ENCODE measurements at places on chromosomes 7 and 10.

GRCh38 chr10:105549731-105550130 lies 908.6 kb downstream of the SORCS3 start:
- no peak for DNase-seq

DNA sequence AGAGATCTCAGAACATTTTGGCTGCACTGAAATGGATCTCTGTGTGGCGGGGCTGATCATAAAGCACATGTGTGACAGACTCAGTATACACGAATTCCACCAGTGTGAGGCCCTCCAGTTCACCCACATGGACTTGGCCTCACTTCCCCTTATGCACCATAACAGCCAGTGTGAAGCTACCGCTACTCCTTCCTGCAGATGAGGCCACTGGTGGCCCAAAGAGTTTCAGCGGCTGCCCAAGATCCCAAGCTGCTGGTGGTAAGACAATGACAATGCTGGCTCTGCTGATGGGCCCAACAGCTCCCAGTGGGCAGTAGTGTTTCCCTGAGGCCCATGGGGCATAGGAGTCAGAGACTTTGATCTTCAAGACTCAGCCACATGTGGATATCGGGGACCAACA lies 21.0 kb upstream of the C10orf71 start:
- no peak for DNase-seq

- no peak for DNase-seq
Measured at GRCh38 chr10:67988606-67989005, 86.5 kb downstream of the HERC4 start.

DNA sequence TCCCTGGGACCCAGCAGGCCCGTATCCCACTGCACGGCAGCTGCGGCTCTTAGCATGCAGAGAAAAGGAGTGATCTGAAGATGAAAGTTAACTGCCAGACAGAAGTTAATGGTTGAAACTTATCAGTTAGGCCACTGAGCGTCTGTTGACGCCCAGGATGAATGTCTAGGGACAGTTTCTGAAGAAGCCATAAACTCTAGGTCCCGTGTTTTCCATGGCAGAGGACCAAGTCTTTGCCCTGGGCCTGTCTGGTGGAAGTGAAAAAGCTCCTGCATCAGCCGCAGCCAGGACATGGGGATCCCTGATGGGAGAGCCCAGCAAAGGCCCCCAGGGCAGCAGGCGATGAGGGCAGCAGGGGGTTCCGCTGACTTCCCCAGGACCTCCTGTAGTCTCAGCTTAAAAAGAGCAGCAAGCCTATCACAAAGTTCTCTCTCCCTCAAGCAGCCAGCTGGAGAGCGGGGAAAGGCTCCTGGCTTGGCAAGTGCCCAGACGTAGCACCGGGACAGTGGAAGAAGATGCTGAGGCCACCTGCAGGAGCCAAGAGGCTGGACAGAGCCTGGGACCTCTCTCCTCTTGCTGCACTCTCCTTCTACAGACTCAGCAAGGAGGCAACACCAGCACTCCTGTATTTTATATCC lies 79.6 kb downstream of the TNS3 start:
- no peak for DNase-seq

- no peak for DNase-seq
Measured at GRCh38 chr7:20197837-20198236, 19.3 kb downstream of the MACC1 start.

DNA sequence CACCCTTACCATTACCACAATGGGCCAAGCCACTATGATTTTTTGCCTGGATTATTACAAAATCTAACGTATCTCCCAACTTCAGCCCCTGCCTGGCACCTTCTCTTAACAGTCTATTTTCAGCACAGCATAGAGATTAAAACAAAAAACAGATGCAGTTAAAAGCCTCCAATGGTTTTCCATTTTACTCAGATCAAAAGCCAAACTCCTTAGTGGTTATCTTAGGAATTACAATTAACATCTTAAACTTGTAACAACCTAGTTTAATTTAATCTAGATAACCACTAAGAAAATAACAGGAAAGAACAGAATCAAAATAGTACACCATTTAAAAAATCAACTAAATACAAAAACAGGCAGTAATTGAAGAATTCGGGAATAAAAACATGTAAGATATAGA lies 43.5 kb downstream of the DNAJC1 start:
- DNase-seq: no peak

GRCh38 chr7:53596230-53596629 lies 560.8 kb downstream of the POM121L12 start:
- peak; percentile 32 for DNase-seq

DNA sequence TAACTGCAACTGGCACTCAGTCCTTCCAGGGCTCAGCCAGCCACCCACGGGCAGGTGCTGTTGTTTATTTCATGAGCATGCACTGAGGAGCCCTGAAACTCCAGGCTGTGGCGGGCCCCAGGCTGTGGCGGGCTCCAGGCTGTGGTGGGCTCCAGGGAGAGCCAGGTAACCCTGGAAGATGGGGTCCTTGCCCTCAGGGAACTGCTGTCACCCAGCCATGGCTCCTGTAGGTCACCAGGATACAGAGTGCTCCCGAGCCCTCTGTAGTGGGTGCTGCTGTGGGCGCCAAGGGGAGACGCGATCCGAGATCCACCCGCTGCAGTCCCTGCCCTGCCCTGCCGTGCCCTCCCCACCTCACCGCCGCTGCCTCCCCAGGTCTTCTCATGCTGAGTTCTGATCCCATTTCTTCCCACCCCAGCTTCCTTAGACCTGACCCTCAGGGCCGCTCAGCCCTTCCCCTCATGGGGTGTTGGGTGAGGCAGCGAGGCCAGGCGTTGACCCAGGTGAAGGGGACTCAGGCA lies 29.6 kb downstream of the LRRC27 start:
- DNase-seq: no peak

DNA sequence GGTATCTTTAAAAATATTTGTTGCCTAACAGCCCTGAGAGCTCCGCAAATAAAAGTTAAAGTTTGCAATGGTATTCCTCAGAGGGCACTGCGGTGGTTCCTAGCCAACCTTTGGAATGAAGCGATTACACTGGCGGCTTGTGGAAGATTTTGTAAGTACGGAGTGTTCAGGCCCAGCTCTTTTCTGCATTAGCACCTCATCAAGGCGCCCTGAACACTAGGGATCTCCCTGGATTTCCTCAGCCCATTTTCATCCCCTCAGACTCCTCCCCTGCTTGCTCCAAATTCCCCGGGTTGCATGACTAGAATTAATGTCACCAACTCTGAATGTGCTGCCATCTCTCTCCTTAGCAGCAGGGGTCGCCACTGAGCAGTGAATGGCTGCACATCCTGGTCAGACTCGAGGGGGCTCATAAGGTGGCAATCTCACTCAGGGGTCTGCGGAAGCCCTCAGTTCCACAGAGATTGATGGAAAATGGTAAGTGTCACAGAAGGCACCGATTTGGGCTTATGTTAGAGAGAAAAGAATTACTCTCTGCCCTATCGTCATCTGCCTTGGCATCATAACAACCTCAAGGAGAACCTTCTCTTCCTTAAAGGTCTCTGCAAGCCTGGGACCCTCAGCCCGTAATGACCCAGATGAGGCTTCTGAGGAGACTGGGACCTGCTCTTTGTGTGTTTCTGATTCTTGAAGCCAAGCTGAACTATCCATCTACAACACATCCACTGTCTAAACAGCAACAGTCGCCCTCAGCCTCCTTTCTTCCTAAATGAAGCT lies 262.8 kb upstream of the AOAH start:
- peak; percentile 12 for DNase-seq

DNA sequence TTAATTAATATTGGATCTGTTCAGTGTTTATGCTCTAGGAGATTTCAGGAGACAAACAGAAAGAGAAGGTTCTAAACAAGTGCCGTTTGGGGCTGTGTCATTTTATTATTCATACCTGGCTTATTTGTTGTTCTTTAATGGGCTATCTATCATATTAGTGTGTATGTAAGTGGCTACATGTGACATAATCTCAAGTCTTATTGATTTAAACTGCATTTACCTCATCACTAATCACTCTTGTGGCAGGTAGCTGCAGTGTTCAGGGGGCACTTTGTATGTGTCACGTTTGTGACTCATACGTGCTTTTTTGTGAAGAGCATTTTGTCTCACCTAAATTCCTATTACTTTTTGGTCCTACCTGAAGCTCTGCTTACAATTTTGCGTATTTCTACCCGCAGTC lies 95.4 kb downstream of the EXOC4 start:
- no peak for DNase-seq

DNA sequence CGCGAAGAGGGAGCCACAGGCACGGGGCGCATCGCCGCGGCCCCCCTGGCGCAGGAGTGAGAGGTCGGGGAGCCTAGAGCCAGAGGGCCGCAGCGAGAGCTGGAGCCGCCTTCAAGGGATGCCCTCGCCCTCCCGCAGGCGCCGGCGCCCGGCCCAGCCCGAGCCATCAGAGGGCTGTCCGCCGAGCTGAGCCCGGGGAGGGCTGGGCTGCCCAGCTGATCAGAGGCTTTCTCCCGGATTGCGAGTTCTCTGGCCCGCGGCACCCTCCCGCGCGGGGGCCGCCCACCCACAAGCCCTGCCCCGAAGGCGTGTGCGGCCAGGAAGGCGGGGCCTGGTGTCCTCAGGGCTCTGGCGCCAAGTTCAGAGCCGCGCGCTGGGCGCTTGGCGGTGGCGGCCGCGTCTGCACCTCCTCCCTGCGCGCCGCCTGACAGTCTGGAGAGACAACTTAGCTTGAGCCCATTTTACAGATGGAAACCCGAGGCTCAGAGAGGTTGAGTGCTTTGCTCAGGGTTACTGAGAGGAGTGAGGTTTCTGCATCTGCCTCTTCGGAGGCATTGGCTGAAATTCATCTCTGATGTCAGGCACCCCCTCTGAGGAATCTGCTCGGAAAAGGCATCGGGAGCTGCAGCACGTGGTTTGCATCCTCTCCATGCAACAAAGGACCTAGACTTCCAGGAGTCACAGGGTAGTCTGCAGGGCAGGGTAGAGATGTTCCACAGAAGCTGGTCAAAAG lies 3.8 kb upstream of the ANTXRL start:
- DNase-seq: peak; percentile 27

DNA sequence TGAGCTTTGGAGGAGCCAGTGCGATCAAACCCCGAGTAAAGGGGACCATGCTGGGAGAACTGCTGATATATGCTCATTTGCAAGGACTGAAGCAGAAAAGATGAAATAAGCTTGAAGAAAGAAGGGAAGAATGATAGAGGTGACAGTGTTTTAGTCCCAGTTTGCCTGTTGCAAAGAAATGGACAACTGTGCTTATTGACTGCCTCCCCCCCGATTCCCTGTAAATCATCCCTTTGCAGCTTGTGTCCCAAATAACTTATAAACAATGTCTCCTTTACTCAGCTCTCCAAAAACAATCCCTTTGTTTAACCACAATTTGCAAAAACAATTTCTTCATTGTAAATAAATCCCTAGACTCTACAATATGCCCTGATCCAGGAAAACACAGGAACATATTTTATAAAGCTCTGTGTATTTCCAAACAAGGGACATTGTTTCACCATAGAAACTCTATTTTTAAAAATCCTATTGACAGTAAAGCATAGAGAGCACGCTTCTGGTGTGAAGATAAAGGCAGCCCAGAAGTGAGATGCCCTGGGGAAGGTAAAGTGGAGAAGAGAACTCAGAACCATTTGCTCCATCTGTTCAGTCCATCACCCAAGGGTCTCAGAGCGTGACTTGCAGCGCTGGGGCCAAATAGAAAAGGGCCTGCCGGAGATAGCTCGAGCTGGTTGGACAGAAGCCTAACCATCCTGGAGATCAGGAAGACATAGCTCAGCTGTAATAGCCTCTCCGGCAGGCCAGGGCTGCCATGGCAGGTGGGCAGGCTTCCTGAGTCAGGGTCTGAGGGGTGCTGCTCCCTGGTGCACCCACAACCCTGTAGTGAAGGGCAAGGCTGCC lies 280.5 kb downstream of the WDR11 start:
- DNase-seq: no peak

DNA sequence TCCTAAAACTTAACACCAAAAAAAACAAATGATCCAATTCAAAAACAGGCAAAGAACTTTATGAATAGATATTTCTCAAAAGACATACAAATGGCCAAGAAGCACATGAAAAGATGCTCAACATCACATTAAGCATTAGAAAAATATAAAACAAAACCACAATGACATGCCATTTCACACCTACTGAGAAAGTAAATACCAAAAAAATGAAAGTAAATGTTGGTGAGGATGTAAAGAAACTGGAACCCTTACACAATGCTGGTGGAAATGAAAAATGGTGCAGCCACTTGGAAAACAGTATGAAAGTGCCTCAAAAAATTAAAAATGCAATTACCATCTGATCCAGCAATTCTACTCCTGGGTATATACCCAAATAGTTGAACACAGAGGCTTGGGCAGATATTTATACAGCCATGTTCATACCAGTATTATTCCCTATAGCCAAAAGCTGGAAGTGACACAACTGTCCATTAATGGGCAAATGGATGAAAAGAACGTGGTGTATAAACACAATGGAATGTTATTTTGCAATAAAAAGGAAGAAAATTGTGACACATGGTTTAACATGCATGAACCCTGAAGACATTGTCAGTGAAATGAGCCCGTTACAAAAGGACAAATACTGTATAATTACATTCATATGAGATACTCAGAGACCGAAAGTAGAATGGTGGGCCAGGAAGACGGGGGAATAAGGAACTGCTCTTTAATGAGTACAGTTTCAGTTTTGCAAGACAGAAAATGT lies 89.0 kb downstream of the JMJD1C start:
- DNase-seq: no peak

GRCh38 chr7:134731616-134732015 lies 47.8 kb upstream of the CALD1 start:
- no peak for DNase-seq

DNA sequence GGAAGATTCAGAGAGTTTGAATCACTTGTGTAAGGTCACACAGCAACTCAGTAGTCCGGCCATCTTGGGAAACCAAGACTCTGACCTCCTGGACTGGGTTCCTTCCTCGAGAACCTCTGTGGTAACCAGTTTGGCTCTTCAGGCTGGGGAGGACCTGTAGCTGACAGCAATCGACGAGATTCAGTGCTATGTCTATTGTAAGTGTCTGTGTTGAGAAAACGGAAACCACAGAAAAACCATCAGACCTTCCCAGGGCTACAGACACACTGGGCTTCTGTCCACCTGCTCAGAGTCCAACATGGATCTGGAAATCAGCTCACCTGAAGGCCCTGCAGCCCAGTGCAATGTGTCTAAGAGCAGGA lies 403.7 kb downstream of the RPS24 start:
- DNase-seq: no peak

GRCh38 chr10:77571490-77571889 lies 66.1 kb downstream of the KCNMA1 start:
- DNase-seq: no peak

- no peak for DNase-seq
Measured at GRCh38 chr10:125201108-125201524, 40.8 kb upstream of the CTBP2 start.

GRCh38 chr10:49758249-49758930 lies 3.7 kb downstream of the OGDHL start:
- no peak for DNase-seq
